ENCODE measurements at places on chromosomes 2 and 18.
A peak's percentile ranks its signal among the peaks of the same experiment; 100 is the strongest.

- no peak for DNase-seq
These were observed 9.3 kb downstream of the ARMC9 start for GRCh38 chr2:231207734-231208133.

- no peak for DNase-seq
These were observed 61.7 kb upstream of the WIPF1 start for GRCh38 chr2:174659069-174659900.

- no peak for DNase-seq
These were observed 2.8 kb downstream of the ZCCHC2 start for GRCh38 chr18:62525608-62526007.

- peak; percentile 45 for DNase-seq
These were observed 687 bp downstream of the CTDP1 start for GRCh38 chr18:79680100-79680879.

DNA sequence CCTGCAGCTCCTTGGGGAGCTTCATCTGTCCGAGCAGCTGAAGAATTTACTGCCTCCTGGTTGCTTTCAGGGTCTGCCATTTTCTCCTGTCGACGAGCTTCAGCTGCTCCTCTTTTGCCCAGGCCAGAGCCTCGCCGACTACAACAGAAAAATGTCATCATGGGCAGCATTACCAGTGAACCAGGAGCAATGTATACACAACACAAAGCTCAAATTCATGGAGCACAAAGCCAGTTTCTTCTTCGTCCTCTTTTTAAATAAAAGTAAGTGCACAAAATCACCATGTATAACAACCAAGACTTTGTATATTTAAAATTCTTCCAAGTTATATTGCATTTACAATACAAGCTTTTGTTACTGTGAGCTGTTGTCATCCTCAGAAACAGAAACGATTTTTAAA, 85.0 kb downstream of the TRIP12 start:
- DNase-seq = no peak

Measured in fibroblast of the aortic adventitia (primary cell).